Karpas-422 (cell line): ENCODE measurements at places on chromosomes 3 and 15.

DNA sequence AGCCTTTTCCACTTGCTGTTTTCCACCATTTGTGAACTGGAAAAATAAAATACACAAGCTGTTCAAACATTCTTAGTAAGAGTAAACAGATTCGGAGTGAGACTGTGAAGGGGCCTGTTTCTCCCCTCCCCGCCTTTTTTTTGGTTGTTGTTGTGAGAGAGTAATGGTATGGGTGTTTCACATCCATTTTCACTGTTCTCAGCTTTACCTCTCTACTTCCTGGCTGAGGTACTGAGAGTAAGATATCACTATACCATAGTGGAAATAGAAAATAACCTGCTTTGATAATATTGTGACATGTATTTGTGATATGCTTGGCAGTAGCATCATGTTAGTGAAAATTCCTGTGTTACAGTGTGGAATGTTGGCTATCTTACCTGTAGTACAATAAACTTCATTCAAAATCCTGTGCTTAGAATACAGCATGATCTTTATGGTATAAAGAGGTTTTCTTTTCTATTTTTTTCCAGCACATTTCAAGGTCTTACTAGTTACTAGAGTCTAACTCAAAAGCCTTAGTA, 12.0 kb downstream of the CNTN4 start:
- DNase-seq: no peak

DNA sequence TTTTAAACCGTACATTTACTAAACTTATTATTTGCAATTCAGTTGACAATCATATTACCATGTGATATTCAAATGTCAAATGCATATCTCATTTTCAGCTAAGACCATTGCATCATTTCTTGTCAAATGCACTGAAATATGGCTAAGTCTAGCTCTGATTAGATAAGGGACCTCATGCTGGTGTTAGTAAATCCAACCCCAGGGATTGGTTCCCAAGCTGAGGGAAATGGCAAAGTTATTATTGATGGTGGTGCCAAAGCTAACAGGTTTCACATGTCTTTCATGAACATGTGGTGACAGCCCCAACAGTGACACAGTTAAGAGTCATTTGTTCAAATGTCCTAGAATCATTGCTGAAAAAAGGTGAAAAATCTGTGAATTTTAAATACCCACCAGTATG, 641.1 kb downstream of the MECOM start:
- DNase-seq: no peak

- DNase-seq: peak; percentile 79
Observed at GRCh38 chr3:119559441-119559963, at the start of gene CD80. CD80 (minus strand) TSS chr3:119559614; CDS start chr3:119557728, 1,886 bp downstream.

DNA sequence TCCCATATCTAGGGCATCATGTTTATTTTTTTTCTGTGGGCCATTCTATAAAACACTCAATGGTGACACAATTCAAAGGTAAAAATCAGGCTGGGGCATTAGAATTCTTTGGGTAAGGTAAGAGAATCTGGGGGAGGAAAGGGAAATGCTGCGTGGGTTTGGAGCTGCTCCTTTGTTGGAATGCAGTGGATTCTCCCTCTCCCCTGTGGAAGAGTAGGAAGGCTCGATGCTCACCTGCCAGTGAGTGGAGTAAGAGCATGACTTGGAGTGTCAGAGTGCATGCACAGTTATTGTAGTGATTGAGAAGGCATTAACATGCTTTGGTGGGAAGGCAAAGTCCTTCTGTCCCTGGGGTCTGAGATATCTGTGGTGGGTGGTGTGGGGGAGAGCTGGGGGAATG, 280.0 kb downstream of the PDCD6IP start:
- DNase-seq: peak; percentile 34

DNA sequence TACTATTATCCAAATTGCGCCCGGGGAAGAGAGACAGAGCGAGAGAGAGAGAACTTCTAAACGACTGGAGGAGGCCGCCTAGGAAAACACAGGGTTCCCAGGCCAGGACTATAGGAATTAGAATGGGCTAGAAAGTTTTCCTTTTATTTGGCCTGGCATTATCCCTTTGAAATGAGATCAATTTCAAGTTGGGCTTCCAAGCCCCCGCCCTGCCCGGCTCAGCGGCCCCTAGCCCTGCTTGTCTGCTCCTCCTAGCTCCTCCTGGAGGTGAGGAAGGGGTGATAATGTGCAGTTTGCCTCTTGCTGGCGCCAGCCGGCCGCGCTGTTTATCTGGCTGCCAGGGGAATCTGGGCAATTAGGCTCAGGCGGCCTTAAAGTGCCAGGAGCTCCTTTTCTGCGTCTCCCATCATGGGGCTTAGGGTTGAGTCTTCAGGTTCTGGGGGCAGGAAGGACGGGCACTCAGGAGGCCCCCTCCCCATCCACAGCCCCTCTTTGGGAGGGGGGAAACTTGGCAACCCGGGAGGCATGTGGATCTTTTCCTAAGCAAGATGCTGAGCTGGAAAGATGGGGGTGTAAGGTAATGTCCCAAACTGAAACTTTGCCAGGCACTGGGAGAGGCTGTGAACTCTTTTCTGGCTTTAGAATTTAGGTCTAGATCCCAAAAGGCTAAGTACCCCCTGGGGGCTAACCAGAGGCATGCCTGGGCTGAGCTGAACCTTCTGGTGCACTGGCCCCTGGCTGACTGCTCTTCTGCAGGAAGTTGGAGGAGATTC, 5.5 kb downstream of the SMAD6 start:
- DNase-seq: no peak

- DNase-seq: peak; percentile 74
Observed at GRCh38 chr3:51099794-51100535, 285.1 kb upstream of the MANF start.

- DNase-seq: no peak
Observed at GRCh38 chr3:25073423-25073822, 354.6 kb upstream of the RARB start.

DNA sequence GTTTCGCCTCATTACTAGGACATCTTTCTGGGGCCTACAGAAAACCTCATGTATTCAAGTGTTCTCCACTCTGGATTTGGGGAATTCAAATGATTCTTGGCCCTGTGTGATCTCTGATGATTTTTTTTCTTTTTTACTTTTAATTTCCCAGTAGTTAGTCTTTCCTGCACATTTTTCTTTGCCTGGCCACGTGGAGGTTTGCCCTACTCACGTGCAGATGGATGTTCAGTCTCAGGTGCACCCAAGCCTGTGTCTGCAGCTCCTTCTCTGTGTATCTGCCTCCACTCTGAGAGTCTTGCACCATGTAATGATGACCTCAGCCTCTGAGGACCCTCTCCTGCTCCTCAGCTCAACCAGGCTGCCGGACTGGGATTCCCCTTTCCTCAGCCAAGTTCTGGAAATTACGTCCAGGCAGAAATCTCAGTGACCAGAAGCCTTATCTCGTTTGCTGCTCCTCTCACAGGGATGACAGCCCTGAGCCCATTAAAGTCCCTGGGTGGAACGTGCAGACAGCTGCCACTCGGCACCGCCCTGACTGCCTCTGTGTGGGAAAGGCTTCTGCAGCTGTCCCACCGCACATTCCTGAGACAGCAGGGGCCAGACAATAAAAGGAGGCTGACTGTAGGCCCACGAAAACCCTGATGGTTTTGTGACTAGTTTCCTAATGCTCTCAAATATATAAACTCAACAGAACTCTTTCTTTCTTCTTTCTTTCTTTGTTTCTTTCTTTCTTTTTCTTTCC, 31.4 kb upstream of the GABRB3 start:
- DNase-seq: no peak

- peak; percentile 96 for DNase-seq
Observed at GRCh38 chr3:196643201-196643749, 3.8 kb downstream of the NRROS start.

GRCh38 chr3:189507856-189508255, 123.3 kb upstream of the TP63 start:
- no peak for DNase-seq

DNA sequence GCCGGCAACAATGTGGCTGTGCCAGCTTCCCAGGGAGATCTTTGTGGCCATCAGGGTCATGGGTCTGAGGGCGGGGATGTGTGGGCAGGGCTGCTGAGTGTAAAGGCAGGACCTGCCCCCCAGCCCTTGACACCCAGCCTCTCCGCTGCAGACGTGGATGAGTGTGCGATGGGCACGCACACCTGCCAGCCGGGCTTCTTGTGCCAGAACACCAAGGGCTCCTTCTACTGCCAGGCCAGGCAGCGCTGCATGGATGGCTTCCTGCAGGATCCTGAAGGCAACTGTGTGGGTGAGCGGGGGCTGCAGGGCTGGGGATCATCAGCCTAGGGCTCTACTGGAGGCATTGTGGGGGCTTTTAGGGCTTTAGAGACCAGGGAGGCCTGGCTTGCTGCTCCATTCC, 78.8 kb downstream of the FBLN2 start:
- no peak for DNase-seq

DNA sequence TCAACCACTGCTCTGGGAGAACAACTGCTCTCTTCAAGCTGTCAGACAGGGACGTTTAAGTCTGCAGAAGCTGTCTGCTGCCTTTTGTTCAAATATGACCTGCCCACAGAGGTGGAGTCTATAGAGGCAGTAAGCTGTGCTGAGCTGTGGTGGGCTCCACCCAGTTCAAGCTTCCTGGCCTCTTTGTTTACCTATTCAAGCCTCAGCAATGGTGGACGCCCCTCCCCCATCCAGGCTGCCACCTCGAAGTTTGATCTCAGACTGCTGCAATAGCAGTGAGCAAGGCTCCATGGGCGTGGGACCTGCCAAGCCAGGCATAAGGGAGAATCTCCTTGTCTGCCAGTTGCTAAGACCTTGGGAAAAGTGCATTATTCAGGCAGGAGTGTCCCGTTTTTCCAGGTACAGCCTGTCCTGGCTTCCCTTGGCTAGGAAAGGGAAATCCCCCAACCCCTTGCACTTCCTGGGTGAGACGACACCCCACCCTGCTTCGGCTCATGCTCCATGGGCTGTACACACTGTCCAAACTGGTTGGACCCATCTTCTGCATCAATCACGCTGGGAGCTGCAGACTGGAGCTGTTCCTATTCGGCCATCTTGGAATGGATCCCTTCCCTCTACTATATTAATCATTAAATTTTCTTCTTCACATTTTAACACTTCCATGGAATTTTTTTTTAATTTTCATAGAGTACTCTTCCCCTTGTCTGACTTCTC, 167.0 kb upstream of the UBE2E2 start:
- no peak for DNase-seq

- no peak for DNase-seq
Observed at GRCh38 chr15:60395276-60396011, 2.3 kb downstream of the ANXA2 start.

- DNase-seq: no peak
Observed at GRCh38 chr3:17423786-17424536, 318.5 kb downstream of the TBC1D5 start.

DNA sequence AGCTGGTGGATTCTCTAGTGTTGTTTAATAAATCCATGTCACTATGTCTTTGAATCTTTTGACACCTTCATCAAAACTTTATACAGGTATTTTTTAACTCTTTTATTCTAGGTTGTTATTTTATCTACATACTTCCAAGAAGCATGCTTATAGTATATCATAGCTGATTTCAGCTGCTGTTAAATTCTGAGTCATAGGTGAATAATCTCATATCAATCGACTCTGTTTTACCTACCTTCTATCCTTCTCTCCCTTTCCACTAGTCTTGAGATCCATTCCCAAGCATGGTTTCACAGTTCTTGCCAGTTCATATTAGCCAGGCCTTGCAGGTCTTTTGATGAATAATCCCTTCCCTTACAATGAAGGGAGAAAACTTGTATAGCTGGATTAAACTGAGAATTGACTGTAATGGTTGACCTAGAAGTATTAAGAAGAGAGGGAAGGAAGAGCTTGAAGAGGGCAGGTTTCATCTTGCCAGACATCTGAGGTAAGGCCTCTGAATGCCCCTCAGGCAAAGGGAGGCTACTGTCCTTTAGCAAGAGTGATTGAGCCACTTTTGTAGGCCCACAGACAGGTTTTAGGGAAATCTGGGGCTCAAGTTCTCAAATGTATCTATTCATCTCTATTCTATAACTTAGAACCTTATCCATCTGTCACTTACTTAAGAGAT, 146.4 kb downstream of the EPHA6 start:
- no peak for DNase-seq

- peak; percentile 53 for DNase-seq
Observed at GRCh38 chr15:82855286-82856100, 46.1 kb downstream of the WHAMM start.

DNA sequence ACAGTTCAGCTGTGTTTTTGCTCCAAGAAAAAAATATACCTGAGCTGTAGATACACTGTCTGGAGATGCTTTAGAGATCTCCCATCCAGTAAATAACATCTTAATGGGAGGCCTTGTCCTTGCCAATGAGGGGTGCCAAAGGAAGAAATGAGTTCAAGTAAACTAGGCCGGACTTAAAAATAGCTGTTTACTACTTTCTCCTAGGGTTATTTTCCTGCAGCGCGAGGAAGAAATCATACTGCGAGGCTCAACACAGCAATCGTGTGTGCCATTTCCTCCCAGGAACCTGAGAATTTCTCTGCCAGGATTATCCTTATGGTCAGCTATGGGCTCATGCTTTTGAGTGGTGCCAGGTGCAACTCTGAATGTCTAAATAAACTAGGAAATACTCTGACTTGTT, 71.9 kb downstream of the CMTM8 start:
- no peak for DNase-seq

- DNase-seq: peak; percentile 22
Observed at GRCh38 chr15:79965846-79966630, 5.0 kb downstream of the BCL2A1 start.

DNA sequence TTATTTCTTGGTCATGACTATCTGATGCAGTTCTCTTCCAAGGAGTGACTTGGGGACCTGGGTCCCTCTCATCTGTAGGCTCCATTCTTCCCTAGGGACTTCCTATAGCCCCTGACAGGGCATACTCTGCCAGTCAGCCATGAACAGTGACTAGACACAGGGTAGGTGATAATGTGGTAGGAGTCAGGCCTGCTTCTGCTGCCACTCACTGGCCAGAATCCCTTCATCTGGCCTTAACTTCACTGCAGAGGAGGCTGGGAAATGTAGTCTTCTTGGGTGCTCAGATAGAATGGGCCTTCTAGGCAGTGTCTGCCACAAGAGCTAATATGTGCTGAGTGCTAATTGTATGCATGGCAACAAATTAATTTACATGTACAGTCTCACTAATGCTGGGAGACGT, 84.5 kb downstream of the CACNA2D3 start:
- DNase-seq: peak; percentile 47

- no peak for DNase-seq
Observed at GRCh38 chr3:186700267-186700666, 16.9 kb upstream of the KNG1 start.

GRCh38 chr3:182795389-182795782, 2.1 kb downstream of the ATP11B start:
- DNase-seq: peak; percentile 84

GRCh38 chr3:30951826-30952225, 57.4 kb upstream of the GADL1 start:
- no peak for DNase-seq

- no peak for DNase-seq
Observed at GRCh38 chr3:11552289-11553264, 91.1 kb downstream of the VGLL4 start.

GRCh38 chr15:39118510-39118909, 462.4 kb upstream of the THBS1 start:
- DNase-seq: no peak

GRCh38 chr3:64827431-64827830, 139.6 kb upstream of the ADAMTS9 start:
- no peak for DNase-seq

- no peak for DNase-seq
Observed at GRCh38 chr15:76073554-76073953, 13.8 kb downstream of the TMEM266 start.

- DNase-seq: no peak
Observed at GRCh38 chr3:195543500-195544229, 540 bp upstream of the PPP1R2 start.
